ENCODE measurements at places on chromosomes 16 and 17. TPM values are rescaled to one million over a fixed set of nuclear protein-coding genes. Genes with fewer than 3 reads are reported as not detected.
A peak's percentile ranks its signal among the peaks of the same experiment; 100 is the strongest.

Gene CD19
- total RNA-seq, result 0.41 TPM

Gene LRRC75A
- 10.6 TPM for total RNA-seq

DNA sequence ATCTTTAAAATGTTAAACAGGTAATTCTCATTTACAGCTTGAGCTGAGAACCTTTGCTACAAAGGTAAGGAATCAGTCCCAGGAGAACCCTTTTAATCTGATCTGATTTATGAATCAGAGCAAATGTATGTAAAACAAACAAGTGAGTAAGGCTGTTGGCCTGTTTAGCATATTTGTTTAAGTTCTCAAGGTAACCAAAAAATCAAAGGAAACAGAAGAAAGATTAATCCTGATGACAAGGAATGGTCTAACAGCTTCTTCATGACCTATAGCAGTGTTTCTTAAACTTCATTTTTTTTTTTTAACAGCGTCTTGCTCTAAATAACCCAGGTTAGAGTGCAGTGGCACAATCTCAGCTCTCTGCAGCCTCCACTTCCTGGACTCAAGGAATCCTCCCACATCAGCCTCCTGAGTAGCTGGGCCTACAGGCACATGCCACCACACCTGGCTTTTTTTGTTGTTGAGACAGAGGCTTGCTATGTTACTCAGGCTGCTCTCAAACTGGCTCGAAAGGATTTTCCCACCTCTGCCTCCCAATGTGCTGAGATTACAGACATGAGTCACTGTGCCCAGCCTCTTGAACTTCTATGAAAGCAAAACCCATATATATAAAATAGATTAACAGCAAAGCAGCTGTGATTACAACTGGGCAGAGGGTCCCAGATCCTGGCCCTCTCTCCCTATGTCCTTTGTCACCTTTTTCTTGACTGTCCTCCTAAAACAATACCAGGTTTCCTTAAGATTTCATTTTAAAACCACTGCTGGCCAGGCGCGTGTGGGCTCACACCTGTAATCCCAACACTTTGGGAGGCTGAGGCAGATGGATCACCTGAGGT, 5.1 kb upstream of the JPT1 start:
- DNase-seq, result no peak

Gene KCNJ16
- total RNA-seq, result 2.5 TPM

Gene MSLN
- total RNA-seq, result not detected

Gene SLC52A1
- 0.16 TPM for total RNA-seq

GRCh38 chr16:12087901-12088421, 111.4 kb downstream of the SNX29 start:
- DNase-seq, result peak; percentile 47

GRCh38 chr17:28828294-28829040, 14.1 kb downstream of the FAM222B start:
- DNase-seq, result no peak

- no peak for DNase-seq
Observed at GRCh38 chr17:83099570-83100181, 20.3 kb downstream of the METRNL start.

GRCh38 chr16:63925221-63925620, 1196.6 kb downstream of the CDH11 start:
- no peak for DNase-seq

- no peak for DNase-seq
Observed at GRCh38 chr16:4240624-4241023, 1.3 kb downstream of the SRL start.

- no peak for DNase-seq
Observed at GRCh38 chr17:33451221-33451620, 158.1 kb upstream of the ASIC2 start.

DNA sequence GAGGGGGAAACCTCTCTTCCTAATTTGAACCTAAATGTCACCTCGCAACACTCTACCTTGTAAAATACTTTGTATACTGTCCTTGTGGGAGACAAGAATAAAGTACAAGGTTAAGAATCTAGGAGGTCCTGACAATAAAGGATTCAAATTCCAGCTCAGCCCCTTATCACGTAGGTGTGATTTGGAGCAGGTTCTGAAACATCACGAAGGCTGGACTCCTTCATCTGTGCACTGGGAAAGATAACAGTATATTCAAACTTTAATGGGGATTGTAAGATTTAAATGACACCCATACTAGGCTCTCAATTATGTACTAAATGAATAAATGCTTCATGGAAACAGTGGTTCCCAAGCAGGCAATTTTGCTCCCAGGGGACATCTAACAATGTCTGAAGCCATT, 2.1 kb downstream of the TXNDC11 start:
- DNase-seq, result no peak

Gene LITAFD
- not detected for total RNA-seq

GRCh38 chr16:12349936-12350850, 373.7 kb downstream of the SNX29 start:
- peak; percentile 47 for DNase-seq

All from dorsolateral prefrontal cortex (tissue), 122 donors.